ENCODE measurements at places on chromosomes 4 and X.

GRCh38 chrX:7637066-7637465, 205.9 kb upstream of the VCX start:
- DNase-seq = no peak

DNA sequence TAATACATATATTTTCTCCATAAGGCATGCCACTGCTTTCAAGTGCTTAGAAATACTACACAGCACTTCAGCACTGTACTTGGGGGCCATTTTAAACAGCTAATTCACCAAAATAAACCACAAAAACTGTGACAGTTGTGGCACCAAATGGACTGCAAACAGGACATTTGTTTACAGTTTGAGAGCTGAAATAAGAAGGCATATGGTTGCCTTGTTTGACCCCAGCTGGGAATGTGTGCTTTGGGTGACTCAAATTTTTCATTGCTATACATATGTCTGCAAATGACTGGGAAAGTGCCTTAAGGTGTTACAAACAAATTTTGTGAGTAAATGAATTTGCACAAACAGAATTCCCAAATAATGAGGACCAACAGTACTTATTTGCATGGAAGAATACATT, 124.2 kb downstream of the BANK1 start:
- DNase-seq = no peak

DNA sequence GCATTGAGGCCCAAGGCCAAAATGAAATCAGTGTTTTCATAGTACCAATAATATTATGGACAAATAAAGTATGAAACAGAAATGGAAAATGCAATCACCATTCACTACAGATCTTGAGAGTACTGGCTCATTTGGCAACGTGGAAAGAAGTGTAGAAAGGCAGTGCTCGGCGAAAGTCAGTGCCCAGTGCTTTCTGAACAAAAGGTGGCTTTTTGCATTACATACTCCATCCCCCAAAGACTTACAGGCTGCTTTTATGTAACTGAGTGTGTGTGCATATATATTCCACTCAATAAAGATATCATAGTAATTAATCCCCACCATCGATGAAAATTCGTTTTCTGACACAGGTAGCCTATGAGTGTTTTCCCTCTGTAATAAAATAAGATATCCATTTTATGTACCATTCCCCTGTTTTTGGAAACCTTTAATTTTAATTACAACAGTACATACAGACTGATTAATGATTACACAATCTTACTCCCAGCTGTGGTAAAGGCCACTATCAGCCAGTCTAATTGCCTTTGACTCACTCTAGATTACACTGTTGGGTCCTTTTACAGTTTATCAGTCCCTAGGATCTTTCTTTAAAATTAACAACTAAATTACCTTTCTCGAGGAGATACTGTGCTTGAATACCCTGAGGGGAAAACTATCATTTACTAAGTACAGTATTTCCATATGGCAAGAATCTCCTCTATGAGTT, 65.9 kb downstream of the MAD2L1 start:
- no peak for DNase-seq

DNA sequence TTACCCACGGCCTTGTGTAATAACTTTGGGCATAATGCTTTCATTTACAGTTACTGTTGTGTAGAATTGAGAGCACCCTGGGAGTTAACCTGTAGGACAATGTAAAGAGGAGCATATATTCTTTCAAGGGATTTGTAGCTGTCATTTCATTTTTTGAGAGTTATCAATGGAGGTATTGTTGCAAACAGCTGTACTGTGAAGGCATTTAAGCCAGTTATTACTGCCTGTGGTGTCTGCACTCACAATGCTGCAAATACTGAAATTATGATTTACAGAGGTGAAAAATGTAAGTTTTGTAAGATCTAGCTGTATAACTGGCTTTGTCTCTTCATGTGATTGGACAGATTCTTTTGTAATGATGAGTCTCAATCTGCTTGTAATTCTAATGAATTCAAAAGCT, 131.5 kb upstream of the FAT1 start:
- DNase-seq = no peak

All from OCI-M1 (cell line).